ENCODE measurements at places on chromosomes 7 and 10. TPM values are rescaled to one million over a fixed set of nuclear protein-coding genes. Genes with fewer than 3 reads are reported as not detected.

TRIM56 gene
- total RNA-seq, result 11.2 TPM

LEP gene
- not detected for total RNA-seq

AGAP3 gene
- 29.6 TPM for total RNA-seq

FXYD4 gene
- total RNA-seq, result not detected

DNAJC30 gene
- total RNA-seq, result 7.2 TPM

GJC3 gene
- total RNA-seq, result not detected

OR2A7 gene
- total RNA-seq, result 0.89 TPM

SPDYE2B gene
- total RNA-seq, result not detected

TMEM178B gene
- not detected for total RNA-seq

CYP2C9 gene
- total RNA-seq, result not detected

AGBL3 gene
- total RNA-seq, result 2.1 TPM

CPVL gene
- total RNA-seq, result 2.6 TPM

GJD4 gene
- total RNA-seq, result not detected

OR2A1 gene
- total RNA-seq, result not detected

LMTK2 gene
- 3.5 TPM for total RNA-seq

FAM171A1 gene
- total RNA-seq, result 16.7 TPM

PAPOLB gene
- total RNA-seq, result under 0.01 TPM

HOGA1 gene
- under 0.01 TPM for total RNA-seq
